SHP77 (cell line): ENCODE measurements at places on chromosomes 2 and 18.
A peak's percentile ranks its signal among the peaks of the same experiment; 100 is the strongest.

GRCh38 chr2:195490319-195490718, 166.7 kb upstream of the SLC39A10 start:
- DNase-seq: no peak

- peak; percentile 35 for DNase-seq
Measured at GRCh38 chr2:8004250-8004681, 677.6 kb upstream of the ID2 start.

DNA sequence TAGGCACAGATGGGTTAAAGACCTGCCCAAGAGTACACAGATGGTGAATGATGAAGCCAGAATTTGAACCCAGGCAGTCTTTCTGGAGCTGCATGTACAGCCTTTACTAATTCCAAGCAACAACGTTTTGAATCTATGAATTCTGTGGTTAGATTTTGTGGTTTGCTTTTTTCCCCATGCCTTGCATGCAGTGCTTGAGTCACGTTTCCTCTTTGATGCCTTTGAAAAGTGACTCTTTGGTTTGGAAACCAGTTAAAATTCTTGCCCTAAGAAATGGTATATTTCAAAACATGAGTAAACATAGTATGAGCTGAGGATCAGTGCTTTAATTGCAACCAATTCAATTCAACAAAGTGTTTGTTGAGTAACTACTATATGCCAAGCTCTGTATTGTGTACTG, 48.2 kb upstream of the PPM1B start:
- no peak for DNase-seq

DNA sequence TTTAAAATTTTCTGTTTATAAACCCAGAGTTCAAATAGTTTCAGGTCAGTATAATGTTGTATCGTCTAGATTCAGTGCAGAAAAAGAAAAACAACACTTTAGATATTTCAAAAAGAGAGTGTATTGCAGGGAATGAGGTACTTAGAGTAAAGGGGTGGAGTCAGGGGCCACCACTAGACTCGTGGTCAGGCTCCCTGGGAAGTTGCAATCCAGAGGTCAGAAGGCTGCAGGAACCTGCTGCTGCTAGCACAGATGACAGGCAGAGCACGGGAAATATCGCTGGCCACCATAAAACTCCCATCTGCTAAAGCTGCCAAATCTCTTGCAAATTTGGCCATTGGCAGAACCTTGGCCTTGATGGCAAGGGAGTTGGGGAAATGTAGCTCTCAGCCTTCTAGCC, 64.6 kb downstream of the THNSL2 start:
- no peak for DNase-seq

DNA sequence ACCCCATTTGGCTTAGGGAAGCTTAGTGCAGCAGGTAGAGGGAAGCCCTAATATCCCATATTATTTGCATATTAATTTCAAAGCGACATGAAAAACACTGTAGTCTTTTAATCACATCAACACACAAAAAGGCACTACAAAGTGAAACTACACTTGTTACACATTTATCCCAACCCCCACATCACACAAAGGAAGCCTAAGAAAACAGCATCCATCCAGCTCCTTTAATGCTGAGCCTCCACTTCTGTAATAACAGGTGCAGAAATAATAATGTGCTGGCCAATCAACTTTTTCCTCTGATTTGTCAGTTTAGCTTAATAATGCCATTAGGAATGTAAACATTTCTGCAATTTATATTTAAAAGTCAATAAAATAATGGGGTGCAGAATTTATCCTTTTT, 274.0 kb downstream of the TCF4 start:
- no peak for DNase-seq

DNA sequence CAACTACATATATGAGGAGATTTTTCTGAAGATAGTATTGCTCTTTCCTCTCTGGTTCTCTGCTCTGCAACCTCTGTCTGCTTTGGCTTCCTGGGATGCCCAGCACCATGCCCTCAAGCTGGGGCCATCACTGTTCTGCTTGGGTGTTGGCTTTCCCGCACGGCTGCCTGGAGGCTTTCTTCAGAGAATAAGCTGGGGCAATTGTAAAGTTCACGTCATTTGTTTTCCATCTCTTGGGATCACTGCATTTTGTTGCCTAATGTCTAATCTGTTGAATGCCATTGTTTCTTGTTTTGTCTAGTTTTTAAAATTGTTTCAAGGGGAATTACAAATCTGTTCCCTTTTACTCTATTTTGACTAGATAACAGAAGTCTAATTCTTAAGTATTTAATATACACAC, 437.3 kb upstream of the NRP2 start:
- DNase-seq: no peak

DNA sequence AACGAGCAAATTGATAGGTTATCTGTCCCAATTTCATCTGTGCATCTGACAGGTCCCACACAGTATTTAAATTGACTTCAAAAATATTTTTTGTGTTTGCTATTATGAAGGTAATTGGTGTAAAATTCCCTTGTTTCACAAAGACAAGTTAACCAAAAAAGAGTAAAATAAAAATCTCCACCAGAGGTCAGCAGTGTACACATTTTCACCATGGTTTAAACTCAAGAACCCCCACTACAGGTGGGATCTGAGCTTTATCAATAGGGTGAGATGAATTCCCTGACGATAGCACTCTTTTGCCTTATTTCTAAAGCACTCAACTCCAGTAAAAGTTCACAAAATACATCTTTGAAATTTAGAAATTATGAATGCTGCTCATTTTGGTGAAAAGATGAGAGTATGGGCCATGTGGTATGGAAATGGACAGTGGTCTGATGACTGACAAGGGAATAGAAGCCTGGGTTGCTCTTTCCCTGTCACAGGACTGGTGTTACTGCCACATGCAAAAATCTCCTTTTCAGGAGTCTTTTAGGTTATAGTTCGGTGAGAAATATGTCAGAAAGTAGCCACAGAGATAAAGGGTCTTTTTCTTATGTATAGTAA, 68.0 kb downstream of the SERPINB8 start:
- peak; percentile 22 for DNase-seq

GRCh38 chr18:1559563-1559962, 654.9 kb downstream of the ADCYAP1 start:
- no peak for DNase-seq

DNA sequence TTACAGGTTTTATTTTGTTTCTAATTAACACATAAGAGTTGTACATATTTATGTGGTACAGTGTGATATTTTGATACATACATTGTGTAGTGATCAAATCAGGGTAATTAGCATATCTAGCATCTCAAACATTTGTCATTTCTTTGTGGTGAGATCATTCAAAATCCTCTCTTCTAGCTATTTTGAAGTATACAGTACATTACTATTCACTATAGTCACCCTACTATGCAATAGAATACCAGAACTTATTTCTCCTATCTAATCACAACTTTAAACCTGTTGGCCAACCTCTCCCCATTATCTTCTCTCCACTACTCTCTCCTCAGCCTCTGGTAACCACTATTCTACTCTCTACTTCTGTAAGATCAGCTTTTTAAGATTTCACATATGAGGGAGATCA, 325.8 kb downstream of the CYP26B1 start:
- DNase-seq: no peak

DNA sequence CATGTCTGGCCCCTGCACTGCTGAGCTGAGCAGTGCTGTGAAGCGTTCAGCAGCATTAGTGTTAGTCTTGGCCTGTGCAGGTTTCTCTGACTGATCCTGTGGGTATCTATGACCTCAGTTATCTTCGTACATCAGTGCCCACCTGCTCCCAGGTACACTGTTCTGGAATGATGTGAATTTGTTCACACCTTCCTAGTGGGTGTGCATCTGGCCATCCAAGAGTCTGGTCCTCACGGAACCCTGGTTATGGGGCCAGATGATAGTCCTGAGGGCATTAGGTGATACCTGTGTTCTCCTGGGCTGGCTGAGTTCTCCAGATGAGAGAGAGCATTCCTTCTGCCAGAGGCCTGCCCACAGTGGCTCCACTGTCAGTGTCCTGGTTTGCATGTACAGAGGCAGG, 57.2 kb downstream of the INPP4A start:
- DNase-seq: no peak

GRCh38 chr2:112787729-112788393, 3.6 kb upstream of the IL1A start:
- no peak for DNase-seq

DNA sequence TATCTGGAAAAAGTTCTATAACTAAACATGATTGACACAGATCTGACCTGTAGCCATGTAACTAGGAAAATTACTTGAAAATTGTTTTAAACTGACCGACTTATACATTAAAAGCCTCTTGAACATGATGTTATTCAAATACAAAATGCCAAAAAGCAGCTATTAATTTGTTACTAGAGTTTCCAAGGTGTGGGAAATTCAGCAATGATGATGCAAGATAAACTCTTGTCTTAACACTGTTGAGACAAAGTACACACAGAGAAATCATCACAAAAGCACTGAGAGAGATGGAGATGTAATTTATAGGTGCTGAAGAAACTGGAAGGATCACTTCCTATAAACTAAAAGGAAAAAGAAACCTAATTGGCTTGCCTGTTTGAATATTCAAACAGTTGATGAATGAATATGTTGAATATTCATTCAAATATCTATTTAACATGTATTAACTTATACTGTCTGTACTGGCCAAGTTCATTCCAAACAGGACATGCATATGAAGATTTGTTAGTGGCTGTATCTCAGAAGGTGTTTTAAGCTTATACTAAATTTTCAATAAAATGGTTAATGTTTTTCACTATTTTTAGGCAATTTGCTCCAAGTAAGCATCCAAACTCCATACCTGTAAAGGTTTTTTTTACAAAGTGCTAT, 34.6 kb upstream of the WDR75 start:
- DNase-seq: no peak

DNA sequence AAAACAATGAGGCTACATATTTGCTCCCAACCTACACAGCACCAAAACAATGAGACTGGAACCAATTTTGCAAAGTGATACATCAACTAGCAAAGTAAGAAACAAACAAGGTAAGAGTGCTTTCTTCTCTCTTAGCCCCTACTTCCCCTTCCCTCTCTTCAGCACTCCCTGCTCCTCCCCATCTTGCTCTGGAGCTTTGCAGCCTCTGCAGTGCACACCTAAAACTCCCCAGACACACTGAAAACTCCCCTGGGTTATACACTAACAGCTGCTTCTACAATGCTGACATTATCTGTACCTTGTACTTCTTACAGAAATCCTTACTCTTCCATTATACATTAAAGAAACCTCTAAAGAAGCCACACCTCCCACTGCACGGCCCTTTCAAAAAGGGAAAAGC, 93.7 kb downstream of the RBMS1 start:
- no peak for DNase-seq

- DNase-seq: no peak
Measured at GRCh38 chr2:94996305-94997100, 29.0 kb upstream of the MAL start.

DNA sequence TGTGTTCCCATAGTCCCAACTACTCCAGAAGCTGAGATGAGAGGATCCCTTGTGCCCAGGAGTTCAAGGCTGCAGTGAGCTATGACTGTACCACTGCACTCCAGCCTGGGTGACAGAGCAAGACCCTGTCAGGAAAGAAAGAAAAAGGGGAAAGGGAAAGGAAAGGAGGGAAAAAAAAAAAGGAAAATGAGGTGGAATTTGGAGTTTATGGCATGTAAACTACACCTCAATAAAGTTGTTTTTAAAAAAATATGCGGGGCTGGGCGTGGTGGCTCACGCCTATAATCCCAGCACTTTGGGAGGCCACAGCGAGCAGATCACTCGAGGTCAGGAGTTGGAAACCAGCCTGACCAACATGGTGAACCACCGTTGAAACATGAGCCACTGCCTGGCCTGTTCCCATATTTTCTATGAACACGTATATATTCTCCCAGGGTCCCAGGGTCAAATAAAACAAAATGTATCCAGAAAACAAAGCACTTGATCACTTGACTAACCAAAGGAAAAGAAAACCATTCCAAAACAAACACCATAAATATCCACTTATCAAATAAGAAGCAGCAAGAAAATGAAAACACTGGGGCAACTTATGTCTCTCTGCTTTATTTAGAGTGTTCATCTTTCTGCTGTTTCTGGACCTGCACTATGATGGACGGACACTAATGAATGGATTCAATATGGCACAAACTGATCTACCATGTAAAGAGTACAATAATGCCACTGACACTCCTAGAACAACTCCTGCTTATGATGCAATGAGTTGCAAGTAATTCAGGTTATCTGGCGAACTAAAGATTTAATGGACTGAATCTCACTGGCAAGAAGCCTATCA, 56.8 kb downstream of the ASXL2 start:
- DNase-seq: no peak

GRCh38 chr18:76896677-76897076, 74.3 kb downstream of the ZNF236 start:
- no peak for DNase-seq

- no peak for DNase-seq
Measured at GRCh38 chr2:42928692-42929545, 136.5 kb upstream of the HAAO start.

GRCh38 chr2:233414777-233415570, 60.7 kb downstream of the DGKD start:
- DNase-seq: no peak

DNA sequence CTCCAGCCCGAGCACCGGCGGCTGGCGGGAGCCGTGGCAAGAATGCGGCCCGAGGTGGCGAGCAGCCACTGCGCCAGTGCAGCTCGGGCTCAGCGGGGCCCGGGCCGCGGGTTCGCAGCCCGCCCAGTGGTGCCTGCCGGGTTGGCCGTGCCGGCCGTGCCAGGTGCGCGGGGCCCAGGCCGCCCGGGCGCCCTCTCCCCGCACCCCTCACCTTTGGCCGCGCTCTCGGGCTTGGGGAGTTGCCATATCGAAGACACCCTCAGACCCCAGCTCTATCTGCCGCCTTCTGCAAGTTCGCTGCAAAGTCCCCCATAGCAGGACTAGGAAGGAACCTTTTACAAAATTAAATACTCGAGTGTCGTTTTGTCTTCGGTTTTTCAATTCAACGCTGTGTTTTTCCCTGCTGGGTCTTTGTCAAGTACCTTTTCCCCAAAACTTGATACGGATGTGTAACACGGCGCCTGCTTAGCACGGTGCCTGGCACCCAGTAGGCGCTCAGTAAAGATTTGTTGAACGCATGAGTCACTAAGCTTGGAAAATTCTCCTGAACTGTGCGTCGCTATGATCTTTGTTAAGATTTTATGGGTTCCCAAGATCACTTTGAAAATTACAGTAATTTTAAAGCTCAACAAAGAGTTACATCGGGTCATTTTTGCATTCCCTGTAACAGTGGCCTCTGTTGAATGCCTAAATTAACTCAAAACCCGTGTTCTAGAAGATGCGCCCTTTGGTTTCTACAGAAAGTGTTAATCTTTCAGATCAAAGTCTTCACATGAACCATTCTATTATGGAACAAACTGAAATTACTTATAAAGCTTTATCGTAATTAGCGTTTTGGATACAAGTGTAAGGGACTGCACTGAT, 750 bp downstream of the STRADB start:
- DNase-seq: no peak

DNA sequence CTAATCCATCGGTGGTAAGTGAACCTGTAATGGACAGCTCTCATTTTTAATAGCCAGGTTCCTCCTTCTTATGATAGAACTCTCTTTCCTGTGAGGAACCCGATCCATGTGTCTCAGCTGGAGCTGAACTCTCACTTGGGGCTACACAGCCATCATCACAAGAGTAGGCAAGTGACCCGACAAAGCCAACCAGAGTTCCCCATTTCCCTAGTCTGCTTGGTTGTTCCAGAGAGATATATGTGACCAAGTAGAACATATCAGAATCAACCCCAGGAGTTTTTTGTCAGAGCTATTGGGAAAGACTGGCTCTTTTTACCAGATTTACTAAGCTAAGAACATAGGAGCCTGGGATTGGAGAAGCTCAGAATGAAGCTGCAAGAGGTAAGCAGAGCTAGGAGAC, 14.6 kb upstream of the HNRNPLL start:
- DNase-seq: no peak
